Kidney tubule cell (primary cell): ENCODE measurements at places on chromosomes 7 and 10.
A peak's percentile ranks its signal among the peaks of the same experiment; 100 is the strongest.

GRCh38 chr10:80500572-80501380 is 36.9 kb upstream of the SH2D4B start:
- DNase-seq: peak; percentile 50

DNA sequence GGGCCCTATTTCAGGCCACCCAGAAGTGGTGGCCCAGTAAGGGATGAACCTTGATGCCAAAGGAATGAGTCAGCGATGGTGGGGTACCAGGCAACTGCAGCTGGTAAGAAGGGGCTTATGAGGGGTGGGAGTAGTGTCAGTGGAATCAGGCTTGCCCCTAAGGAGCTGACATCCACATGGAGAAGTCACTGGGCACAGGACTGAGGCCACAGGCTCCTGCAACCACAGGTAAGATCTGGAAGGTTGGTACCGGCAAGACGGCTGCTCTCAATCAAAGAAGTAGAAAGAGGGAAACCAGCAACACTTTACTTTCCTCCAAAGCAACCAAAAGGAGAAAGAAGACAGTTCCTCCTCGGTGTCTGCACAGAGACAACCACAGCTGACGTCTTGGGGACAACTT is 2.5 kb downstream of the GCK start:
- DNase-seq: no peak

DNA sequence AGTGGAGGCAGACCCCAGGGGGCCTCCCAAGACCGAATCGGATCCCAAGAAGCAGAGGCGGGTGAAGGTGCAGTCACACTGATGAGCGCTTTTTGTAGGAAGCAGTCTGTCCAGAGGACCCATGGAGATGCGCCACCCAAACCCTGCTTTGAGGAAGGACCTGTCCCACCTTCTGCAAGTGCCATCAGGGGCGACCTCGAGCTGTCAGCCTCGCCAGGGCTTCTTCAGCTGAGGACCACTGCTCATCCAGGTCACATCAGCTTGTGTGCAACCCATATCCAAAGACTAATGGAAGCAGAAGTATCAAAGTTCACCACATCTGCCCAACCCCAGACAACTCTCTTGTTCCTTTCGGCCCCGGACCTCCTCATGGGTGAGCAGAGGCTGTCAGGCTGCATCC is 61.5 kb downstream of the KCNH2 start:
- DNase-seq: no peak

DNA sequence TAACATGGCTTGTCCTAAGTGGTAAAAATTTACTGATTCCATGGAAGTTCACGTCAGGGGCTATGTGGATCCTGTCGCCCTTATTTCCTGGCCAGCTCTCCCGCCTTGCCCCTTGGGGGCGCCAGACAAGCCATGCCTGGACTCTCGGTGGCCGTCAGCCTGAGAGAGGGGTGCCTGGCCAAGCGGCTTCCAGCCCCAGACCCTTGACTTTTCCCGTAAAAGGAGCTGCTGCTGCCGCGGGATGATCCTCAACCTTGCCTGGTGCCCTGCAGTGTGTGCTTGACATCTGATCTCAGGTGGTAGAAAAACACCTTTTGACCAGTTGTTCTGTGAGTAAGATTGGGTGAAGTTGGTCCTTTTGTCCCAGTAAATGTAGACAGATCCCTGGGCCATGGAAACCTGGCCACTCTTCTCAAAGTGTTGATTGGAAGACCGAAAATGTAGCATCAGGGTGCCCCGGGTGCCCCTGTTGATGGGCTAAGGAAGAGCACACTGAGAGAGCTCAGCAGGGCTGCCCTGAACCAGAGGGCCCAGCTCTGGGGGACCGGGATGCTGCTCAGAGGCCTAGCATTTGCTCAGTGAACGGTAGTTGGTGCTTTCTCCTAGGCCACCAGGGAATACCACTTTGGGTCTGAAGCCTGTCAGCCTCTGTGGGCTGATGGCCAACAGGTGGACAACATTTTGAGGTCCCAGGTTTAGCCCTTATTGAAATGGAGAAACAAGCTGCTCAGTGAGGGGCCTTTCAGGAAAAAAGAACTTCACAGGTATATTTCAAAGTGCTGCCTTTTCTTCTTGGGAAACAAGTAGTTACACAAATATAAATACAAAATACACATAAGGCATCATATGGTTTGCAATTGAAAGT is 162.5 kb downstream of the LRMDA start:
- peak; percentile 30 for DNase-seq

- peak; percentile 29 for DNase-seq
These were observed 5.8 kb upstream of the PDCD4 start for GRCh38 chr10:110865809-110866482.

- no peak for DNase-seq
These were observed 4.4 kb upstream of the FRAT1 start for GRCh38 chr10:97314671-97315070.

DNA sequence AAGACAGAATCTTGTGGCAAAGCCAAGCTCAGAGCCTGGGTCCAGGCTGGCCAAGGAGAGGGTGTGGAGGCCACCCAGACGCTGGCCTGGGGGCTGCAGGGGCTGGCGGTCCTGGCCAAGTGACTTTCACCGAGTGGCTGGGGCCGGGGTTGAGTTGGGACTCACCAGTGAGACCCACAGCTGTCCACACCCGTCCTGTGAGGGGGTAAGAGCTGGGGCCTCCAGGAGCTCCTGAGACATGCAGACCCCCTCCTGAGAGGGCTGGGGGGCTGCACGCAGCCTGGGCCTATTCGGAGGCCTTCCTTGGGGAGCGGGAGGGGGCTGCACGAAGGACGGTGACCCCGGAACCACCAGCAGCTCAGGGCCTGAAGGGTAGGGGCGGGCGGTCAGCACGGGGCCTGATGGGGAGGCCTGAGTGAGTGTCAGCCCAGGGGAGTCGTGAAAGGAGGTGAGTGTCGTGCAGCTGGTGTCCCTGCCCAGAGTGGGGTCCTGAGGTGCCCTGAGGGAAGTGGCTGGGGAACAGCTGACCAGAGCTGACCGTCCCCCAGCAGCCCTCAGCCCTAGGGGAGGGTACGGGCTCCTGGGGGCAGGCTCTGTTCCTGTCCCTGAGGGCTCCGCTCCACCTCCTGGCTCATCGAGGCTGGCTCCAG is 100.9 kb downstream of the FOXL3 start:
- DNase-seq: no peak

DNA sequence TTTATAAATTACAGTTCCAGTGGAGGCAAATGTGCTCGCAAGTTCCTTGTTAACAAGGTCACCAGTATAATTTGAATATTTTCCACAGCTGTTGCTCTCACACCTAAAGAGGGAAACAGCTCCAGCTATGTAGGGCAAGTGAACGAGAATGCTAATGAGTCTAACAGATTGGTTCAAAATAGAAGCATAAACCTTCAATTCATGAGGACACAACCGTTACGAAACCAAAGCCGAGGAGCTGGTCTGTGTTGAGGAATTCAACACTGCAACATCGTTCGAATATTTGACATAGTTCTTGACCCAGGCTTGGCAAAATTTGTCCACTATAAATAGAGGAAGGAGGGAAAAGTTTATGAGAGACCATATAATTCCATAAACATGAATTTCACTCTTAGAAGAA is 161.3 kb downstream of the KLF6 start:
- DNase-seq: peak; percentile 63

DNA sequence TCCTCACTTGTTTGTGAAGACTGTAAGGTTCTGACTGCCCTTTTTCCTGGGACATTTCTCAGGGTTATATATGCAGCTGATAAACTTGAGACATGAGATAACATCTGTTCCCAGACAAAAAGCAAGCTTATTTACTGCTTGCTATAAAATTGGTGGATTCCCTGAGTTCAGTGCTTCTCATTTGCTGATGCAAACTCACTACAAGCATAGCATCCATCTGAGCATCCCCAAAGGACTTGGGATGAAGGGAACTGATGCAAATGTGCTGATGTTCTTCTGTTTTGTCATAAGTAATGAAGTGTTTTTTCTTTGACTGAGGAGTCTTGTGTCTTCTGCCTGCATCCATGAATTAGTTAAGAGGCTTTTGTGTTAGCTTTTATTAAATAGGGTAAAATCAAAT is 183.2 kb downstream of the ADK start:
- no peak for DNase-seq

- DNase-seq: peak; percentile 19
These were observed 133.4 kb upstream of the PTN start for GRCh38 chr7:137476937-137477336.

GRCh38 chr7:20158684-20159083 is 58.5 kb downstream of the MACC1 start:
- no peak for DNase-seq
